ENCODE measurements at places on chromosomes 3 and 15. TPM values are rescaled to one million over a fixed set of nuclear protein-coding genes. Genes with fewer than 3 reads are reported as not detected.

Gene DUOX1
- 360 TPM for total RNA-seq

Gene CORO2B
- 1.8 TPM for total RNA-seq

Gene TYRO3
- total RNA-seq = 2.1 TPM

Gene CPB1
- 5.6 TPM for total RNA-seq

Measured in upper lobe of left lung (tissue), 6 donors.